RPMI8226 (cell line): ENCODE measurements at places on chromosomes 1 and 21.

DNA sequence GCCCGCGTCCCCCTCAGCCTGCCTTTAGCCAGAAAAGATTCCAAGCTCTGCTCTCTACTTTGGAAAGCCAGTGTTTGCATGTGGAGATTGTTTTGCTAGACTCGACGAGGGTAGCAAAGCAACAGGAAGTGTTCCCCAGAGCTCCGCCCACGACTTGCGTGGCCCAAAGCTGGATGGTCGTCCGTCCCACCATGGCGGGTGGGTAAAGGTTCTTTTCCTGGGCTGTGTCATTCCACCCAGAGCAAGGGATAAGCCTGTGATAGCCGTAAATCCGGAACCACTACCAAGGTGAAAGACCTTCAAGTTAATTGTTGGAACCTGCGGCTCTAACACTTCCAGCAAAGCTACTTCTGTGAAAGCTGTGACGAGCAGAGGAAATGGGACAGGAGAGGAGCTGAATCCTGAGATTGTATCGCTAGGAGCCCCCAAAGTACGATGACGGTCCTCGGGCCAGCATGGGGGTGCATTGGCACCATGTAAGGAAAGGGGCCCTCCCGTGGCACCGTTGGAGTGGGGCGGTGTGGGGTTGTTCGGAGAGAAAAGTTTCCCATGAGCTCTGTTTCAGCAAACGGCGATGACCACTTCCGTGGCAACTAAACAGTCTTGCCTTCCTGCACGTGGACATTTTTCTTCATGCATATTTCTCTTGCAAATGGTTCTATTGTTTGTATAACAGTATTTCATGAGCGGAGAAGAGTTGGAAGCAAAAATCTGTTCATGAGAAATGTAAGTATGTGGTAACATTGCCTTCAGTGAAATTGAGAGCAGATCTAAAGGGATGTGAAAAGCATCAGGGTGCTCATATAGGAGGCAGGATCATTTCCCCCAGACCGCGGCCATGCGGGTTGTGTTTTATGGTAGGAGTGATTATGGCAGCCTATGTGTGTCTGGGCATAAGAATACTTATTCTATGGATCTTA lies 8.4 kb downstream of the MX2 start:
- DNase-seq, result no peak

- no peak for DNase-seq
Measured at GRCh38 chr1:193555662-193556441, 369.4 kb upstream of the B3GALT2 start.

- no peak for DNase-seq
Measured at GRCh38 chr1:239719642-239720258, 333.4 kb downstream of the CHRM3 start.

- peak; percentile 56 for DNase-seq
Measured at GRCh38 chr1:24562625-24563024, 6.7 kb downstream of the NCMAP start.

DNA sequence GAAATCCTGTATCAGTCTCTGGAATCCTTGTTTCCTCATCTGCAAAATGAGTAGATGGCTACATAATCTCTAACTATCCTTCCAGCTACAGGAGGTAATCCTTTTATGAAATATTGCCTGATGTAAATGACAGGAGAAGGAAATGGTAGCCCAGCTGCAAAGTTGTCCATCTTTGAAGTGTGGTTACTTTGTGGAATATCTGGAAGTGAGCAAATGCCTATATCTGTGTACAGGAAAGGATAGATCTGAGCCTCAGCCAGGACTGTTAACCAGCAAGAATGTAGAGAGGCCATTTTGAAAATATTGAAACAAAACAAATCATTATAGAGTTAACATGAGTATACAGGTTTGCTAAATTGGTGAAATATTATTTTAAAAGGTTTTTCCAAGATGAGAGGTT lies 74.8 kb upstream of the BMP8A start:
- DNase-seq, result no peak

- no peak for DNase-seq
Measured at GRCh38 chr1:162660574-162660973, 28.3 kb downstream of the DDR2 start.

DNA sequence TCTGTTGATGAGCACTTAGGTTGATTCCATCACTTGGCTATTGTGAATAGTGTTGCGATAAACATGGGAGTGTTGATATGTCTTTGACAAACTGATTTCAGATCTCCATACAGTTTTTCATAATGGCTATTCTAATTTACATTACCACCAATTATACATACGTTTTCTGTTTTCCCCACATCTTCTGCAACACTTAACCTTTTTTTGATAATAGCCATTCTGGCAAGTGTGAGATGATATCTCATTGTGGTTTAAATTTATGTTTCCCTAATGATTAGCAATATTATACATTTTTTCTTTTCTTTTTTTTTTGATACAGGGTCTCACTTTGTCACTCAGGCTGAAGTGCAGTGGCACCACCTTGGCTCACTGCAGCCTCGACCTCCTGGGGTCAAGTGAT lies 17.0 kb downstream of the SNRPE start:
- DNase-seq, result no peak

GRCh38 chr1:204894031-204894430 lies 23.4 kb downstream of the NFASC start:
- DNase-seq, result no peak

GRCh38 chr1:60055336-60055735 lies 18.2 kb downstream of the C1orf87 start:
- no peak for DNase-seq

DNA sequence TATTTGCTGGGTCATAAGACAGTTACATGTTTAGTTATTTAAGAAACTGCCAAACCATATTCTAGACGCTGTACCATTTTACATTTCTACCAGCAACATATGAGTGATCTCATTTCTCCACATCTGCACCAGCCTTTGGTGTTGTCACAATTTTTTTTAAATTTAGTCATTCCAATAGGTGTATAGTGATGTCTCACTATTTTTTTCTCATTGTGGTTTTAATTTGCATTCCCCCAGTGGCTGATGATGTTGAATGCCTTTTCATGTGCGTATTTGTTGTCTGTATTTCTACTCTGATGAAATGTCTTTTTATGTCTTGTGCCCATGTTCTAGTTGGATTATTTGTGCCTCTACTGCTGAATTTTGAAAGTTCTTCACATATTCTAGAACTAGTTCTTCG lies 38.4 kb downstream of the NFASC start:
- DNase-seq, result no peak

DNA sequence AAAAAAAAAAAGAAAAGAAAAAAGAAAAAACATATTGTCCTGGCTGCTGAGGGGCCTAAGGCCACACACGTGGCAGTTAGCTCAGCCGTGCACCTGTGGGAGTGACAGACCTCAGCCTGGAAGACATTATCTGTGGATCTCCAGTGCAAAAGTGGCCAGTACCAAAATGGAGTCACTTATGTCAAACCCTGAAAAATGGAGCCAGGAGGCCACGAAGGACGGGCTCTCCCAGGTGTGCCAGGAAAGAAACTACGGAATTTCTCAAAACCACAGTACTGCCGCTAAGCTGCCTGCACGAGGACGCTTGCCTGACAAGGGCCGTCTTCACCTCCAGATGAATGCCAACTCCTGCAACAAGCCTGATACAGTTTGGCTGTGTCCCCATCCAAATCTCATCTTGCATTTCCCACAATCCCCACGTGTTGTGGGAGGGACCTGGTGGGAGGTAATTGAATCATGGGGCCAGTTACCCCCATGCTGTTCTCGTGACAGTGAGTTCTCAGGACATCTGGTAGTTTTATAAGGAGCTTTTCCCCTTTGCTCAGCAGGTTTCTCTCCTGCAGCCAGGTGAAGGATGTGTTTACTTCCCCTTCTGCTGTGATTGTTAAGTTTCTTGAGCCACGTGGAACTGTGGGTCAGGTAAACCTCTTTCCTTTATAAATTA lies 5.3 kb upstream of the MIB2 start:
- DNase-seq, result peak; percentile 96

DNA sequence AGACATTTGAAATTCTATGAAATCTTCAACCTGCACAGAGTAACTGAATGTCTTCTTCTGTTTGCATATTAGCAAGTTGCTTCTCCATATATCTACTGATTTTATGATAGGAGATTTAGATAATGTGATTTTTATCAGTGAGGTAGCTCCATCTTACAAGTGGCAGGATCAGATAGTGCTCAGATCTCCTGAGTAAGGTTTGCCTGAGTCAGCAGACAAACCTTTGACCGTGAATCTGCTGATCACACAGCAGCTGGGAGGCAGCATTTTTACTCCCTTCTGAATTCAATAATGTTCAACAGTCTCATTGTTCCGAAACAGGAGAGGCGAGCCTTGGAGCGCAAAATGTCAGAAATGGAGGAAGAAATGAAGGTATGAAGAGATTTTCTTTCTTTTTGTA lies 141.4 kb downstream of the SYT2 start:
- no peak for DNase-seq

DNA sequence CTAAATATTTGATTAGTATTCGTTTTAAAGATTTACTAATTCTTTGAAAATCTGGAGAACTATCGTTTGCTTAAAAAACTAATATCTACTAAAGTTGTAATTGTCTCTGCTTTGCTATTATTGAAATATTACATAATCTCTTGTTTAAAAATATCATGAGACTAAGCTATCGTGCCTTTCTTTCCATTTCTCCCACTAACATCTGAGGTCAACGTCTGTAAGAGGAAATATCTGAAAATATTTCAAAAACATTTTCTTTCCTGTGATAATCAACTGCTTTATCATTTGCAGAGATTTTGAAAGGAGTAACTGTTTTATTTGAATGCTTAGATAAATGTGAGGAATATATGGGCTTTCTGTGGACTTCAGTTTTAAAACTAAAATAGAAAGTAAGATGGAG lies 694.1 kb downstream of the USP25 start:
- DNase-seq, result no peak

DNA sequence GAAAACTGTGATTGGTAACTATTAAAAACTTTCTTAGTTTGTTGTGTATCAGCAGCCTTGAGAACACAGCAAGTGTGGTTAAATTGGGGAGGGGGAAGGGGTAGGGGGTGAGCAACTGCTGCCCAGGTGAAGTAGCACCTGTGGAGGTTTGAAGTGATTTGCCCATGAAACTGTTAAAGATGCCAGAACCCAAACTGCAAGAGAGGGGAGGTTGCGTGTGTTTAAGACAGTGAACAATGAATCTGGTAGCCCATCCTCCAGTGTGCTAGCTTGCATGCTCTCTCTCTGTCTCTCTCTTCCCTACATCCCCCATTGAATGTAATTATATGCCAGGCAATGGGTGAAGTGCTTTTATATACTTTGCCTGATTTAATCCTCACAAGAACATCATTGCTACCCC lies 154.7 kb downstream of the RUNX1 start:
- DNase-seq, result no peak

- DNase-seq, result no peak
Measured at GRCh38 chr1:216686860-216687766, 36.1 kb downstream of the ESRRG start.

GRCh38 chr21:30515681-30516080 lies 13.7 kb upstream of the KRTAP19-5 start:
- no peak for DNase-seq

- DNase-seq, result peak; percentile 74
Measured at GRCh38 chr1:56516539-56517252, 62.7 kb downstream of the PLPP3 start.

- DNase-seq, result no peak
Measured at GRCh38 chr1:88892357-88892877, 1.1 kb upstream of the GTF2B start.

DNA sequence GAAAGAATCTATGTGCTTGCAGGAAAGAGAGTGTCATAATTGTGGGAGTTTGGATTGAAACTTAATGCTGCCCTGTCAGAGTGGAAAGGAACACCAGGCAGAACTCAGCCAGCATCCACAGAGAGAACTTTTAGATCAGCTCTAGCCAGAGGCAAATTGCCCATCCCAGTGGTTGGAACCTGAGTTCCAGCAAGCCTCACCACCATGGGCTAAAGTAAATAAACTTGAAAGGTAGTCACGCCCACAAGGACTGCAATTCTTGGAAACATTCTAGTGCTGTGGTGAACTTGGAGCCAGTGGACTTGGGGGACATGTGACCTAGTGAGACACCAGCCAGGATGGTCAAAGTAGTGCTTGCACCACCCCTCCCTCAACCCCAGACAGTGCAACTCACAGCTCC lies 571.6 kb downstream of the LRRIQ3 start:
- DNase-seq, result no peak

- DNase-seq, result peak; percentile 81
Measured at GRCh38 chr1:172185211-172185610, 235.3 kb upstream of the C1orf105 start.

DNA sequence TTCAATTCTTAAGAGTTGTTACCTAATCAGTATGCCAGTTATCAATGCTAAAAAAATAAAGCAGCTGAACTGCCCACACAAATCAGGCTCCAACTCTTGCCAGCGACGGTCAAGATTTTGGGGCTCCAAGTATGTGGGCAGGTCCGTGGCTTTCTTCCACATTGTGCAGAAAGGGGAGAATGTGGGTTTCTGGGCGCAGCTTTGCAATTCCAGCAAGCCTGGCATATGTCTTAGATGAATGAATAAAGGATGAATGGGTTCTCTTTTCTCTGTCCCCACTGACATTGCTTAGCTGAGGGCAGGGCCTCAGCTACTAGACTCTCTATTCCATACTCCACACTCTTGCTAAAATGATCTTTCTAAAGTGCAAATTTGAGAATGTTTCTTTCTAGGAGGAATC lies 42.4 kb downstream of the NENF start:
- DNase-seq, result no peak

DNA sequence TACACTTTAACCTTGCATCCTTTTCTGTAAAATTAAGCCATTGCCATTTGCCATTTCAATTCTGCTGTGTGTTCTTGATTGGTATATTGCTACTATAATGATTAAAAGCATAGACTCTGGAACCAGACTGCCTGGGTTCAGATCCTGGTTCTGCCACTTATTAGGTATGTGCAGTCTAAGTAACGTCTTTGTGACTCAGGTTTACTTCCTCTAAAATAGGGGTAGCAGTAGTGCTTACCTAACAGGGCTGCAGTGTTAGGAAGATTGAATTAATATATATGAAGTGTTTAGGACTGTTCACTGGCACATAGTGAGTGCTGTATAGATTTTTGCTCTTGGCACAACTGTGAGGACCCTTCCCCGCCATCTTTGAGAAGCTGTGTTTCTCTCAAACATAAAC lies 4.4 kb downstream of the CDC42 start:
- no peak for DNase-seq

DNA sequence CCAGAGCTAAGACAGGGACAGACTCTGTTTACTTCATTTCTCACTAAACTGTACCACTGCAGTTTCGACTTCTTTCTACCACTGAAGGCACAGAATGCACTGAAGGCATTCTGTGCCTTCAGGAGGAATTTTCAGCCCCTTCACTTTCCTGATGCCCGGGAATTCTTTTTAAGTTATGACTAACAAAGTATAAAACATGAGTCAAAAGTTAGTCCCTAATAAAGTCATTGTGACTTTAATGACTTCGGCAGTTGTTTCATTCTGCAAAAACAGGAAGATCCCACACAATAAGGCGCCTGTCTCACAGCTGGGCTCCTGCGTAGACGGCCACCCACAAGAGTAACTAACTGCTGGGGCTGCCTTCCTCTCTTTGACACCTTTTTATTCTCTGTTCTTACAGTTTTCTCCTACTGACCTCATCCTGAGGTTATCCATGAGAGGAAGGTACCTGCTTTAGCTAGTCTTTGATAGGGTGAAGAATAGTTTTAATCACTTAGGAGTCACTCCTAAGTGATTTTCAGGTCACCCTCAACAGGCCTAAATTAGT lies 183.9 kb upstream of the SGIP1 start:
- peak; percentile 10 for DNase-seq
